Vein endothelial cell (primary cell): ENCODE measurements at places on chromosomes 6 and 20. TPM values are rescaled to one million over a fixed set of nuclear protein-coding genes. Genes with fewer than 3 reads are reported as not detected.

The ADGRG6 gene
- 48.7 and 63.7 TPM in 2 replicates for total RNA-seq

The SNX14 gene
- 90.5 and 101 TPM in 2 replicates for total RNA-seq

The SNRNP48 gene
- 12.7 and 16.5 TPM in 2 replicates for total RNA-seq

The CDH22 gene
- not detected in 2 replicates for total RNA-seq

The PDYN gene
- not detected in 2 replicates for total RNA-seq

The HCRTR2 gene
- not detected in 2 replicates for total RNA-seq

The PGBD1 gene
- 6.5 and 7.8 TPM in 2 replicates for total RNA-seq

The RAB32 gene
- 79.6 and 86.6 TPM in 2 replicates for total RNA-seq

The WFDC5 gene
- total RNA-seq, result not detected in 2 replicates

The FOXF2 gene
- 0.10 TPM in 1 of 2 replicates, not detected in the other for total RNA-seq

The CAGE1 gene
- under 0.01 TPM in 1 of 2 replicates, not detected in the other for total RNA-seq

The RSPO3 gene
- 0.57 TPM in 1 of 2 replicates, not detected in the other for total RNA-seq

The SEMG1 gene
- not detected in 2 replicates for total RNA-seq
